ENCODE measurements at places on chromosomes 2 and 18.

DNA sequence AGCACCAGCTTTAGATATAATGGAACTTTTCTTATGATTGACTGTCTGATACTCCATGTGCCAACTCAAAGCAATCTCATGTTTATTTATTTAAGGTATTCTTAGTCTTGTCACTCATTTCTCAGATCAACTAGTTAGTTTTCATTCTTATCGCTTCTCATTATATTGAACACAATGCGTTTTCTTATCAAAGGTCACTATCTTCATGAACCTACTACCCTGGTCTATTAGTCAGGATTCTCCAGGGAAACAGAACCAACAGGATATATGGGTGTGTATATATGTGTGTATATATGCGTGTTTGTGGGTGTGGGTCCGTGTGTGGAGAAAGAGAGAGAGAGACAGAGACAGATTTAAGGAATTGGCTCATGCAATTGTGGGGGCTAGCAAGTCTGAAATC, 619.9 kb downstream of the ZEB2 start:
- no peak for DNase-seq

GRCh38 chr2:70789304-70790135, 923 bp downstream of the FIGLA start:
- no peak for DNase-seq

- no peak for DNase-seq
Measured at GRCh38 chr2:152097801-152098495, 896 bp downstream of the CACNB4 start.

DNA sequence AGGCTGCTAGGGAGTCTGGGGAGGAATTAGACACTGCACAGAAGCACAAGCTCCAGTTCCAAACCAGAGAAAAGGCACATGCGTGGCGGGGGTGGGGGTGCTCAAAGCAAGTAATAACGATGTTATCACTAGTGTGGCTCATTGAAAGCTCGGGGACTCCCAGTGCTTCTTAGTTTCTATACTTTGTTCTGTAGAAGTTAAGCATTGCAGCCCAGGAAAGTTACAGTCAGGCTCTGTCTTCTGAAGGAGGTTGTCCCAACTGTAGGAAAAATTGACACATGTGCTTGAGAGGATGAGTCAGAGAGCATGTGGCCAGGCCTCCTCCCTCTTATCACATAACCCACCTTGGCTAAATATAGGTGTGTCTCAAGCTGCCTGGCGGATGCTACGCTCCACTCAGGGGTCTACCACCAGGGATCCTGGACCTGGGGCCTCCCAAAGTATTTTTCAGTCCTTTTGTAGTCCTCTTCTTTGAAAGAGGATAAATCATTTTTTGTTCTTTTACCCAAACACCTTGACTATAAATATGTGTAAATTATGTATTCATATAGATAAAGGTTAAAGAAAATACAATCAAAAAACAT, 3.8 kb downstream of the GALNT5 start:
- no peak for DNase-seq

GRCh38 chr2:46955764-46956163, 40.2 kb upstream of the MCFD2 start:
- DNase-seq = no peak

DNA sequence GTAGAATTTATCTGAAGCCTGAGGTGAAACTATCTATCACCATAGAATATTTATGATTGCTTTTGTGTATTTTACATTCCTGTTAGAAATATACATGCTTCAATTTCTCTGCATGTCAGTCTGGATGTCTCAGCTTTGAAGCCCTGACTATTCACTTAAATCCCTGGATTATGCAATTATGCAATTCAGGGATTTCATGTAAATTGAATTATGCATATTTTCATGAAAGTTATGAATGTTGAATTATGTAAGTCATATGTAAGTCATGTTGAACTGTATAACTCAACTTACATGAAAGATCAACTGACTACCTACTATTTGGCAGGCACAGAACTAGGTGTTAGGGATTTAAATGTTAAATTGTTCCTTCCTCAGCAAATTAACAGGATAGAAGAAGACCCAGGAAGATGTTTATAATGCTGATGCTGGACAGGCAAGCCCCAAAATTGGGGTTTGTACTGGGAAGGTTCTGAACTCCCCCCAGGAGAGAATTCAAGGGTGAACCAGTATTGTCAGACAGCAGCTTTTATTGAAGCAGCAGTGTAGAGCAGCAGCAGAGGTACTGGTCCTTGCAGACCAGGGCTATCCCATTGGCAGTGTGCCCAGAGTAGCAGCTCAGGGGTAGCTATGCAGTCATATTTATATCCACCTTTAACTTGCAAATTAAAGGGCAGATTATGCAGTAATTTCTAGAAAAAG, 236.5 kb downstream of the ZNF804A start:
- DNase-seq = no peak

DNA sequence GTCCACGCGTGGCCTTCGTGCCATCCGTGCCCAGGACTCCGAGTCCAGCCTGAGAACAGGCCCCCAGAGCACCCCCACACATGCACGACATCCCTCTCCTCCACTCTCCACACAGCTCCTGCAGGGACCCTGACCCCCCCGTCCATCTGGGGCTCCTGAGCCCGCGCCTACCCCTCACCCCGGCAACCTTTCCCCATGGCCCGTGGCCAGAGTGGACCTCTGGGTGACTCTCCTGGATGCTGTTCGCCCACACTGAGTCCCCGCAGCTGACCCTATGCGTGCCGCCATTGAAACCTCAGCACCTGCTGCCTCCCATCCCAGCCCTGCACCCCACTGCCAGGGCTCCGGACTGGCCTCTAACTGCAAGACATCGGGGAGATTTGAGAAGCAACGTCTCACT, 132.0 kb upstream of the PXDN start:
- DNase-seq = no peak

GRCh38 chr18:21257386-21257785, 15.4 kb downstream of the GREB1L start:
- no peak for DNase-seq

GRCh38 chr2:144154205-144154604, 365.7 kb downstream of the ZEB2 start:
- no peak for DNase-seq

GRCh38 chr2:126646026-126646425, 9.9 kb upstream of the GYPC start:
- no peak for DNase-seq

DNA sequence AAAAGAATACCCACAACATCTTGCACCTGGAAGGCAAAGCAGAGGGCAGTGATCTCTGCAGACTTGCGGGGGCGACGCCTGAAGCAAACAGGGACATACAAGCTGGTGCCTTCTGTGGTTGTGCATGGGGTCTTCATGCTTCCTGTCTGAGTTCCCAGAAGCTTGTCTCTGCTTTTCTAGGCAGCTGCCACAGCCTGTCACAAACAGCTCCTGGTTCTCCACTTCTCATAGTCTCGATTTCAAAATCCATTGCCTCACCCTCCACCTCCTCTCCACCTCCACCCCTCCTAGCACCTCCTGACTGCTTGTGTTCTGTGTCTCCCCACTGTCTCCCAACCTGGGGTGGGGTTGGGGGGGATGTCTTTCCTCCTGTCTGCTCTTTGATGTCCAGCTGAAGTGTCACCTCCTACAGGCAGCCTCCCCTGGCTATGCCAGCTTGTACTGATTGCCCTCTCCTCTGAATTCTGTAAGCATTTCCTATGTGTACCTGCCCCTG, 1.7 kb upstream of the PROC start:
- DNase-seq = no peak

DNA sequence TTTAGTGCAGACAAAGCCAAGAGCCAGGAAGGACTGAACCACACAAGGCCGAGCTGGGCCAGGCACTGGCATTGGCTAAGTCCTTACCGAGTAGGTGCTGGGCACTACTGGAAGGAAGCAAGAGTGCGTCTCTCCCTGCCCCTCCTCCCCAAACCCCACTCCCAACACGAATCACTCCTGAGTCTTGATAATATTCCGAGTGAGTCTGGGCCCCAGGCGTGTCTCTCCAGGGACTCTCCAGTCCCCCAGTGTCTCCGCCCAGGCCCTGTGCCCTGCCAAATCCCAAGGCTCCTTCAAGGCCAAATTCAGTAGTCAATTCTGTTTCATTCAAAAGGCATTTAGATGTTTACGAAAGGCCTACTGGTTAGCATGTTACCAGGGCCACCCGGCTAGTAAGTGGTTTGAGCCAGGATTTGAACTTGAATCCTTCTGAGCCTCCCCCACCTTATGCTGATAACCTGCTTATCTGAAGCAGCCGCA, 82.8 kb downstream of the GLI2 start:
- DNase-seq = peak; percentile 87

Measured in GM04503 (cell line).